ENCODE measurements at places on chromosomes 1 and 21.

DNA sequence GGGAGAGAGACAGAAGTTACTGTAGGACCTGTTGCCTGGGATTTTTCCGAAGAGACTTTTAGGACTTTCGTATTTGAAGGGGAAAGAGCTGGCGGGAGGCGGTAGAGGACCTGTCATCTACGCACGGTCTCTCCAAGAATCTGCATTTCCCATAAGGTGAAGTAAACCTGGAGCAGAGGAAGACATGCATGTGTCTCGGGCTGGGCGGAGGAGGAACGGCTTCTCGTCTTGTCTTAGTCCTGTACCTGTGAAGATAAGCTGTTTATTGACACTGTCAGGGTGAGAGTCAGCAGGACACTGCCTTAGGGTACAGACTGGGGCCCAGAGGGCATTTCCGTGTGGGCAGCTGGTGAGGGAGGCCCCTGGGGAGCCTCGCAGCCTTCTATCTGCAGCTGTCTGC is 123.4 kb upstream of the COL6A1 start:
- no peak for DNase-seq

- DNase-seq: no peak
Measured at GRCh38 chr1:167714098-167714438, 7.7 kb upstream of the MPZL1 start.

DNA sequence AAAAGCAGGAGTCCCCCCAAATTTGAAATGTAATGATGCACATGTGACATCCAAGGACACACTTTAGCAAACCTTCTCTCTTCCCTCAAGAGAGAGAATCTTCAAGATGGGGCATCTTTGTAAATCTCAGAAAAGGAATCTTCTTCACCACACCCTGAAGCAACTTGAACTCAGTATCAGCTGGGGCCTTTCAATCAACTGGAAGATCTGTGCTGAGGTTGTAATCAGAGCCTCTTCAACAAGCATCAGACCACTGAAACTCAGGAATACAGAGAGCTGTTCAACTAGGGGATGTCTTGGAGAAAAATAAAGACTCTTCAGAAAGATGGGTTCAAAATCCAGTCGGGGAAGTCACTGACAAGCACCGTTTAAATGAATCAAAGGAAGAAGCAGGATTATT is 92.5 kb upstream of the CAMK1G start:
- no peak for DNase-seq

DNA sequence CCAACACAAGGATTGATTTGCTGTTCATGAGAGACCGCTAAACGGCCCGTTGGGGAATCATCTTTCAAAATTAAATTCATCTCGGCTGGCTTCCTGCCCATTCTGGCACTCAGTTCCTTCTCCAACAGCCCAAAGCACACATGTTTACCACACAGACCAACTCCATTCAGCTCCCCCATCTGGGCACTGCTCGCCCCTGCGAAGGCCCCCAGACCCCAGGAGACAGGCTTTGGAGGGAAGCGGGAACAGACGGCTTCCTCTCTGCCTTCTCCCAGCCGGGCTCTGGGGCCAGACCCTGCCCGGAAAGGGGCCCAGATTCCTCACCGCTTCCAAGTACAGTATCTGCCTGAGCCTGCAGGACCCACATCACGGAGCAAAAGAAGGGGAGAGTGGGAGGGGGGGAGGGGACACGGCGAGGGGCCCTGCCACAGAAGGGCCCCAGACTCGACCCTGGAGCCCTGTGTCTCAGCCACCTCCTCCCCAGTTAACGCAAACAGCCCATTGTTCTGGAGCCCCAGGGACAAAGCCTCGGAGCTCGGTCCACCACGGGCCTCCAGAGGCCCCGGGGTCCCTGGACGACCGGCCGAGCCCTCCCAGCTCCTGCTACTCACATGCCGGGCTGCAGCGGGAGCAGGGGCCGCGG is 660 bp downstream of the MEGF6 start:
- DNase-seq: no peak

DNA sequence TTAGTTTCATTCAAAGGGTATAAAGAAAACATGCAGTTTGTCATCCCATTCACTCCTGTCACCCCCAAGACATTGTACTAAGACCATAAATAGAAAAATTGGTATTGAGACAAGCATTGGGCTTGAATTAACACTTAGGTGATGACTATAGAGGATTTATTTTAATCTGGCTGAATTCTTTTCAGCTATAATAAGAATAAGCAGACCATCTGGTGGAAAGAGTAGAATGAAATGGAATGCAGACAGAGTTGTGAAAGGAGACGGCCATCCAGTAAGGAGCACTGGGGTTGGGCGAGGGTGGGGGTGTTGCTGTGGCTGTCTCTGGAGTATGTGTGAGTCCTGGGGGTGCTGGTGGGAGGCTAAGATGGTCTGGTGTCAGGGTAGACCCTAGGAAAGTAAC is 125.0 kb upstream of the IVNS1ABP start:
- DNase-seq: no peak

DNA sequence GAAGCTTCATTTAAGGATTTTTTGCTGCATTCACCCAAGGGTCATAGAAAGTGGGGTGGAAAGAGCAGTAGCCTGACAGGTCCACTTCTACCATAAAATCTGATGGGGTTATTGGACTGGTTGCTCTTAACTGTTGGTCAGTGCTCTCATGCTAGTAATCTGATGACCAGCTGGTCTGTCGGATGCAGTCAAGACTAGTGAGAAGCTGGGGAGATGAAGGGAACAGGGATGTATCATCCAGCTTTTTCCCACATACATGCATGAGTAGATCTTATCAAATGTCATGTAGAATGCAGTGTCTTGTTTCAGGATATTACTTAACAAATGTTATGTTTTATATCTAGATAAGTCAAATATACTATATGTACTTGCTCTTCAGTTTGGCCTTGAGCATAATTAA is 11.1 kb downstream of the ATP1B1 start:
- no peak for DNase-seq

GRCh38 chr1:33984906-33985565 is 121.2 kb downstream of the HMGB4 start:
- DNase-seq: no peak

DNA sequence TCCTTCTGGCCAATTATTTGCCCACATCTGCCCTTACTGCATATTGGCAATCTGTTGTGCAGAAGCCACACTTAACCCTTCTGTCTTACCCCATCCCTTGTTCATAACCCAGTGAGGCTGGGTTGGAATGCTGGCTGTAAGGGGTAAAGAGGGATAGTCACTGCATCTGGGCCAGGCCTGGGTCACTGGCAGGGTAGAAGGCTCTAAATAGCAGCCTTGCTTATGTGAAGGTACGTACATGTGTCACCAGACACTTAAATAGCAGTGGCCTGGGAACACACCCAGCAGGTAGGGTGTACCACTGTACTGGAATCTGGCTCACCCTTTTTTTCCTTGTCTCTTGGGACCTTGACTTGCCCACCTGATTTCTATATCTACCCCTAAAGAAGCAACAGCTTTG is 9.9 kb upstream of the TARS2 start:
- DNase-seq: no peak

- DNase-seq: no peak
Measured at GRCh38 chr21:28207436-28208173, 785.1 kb downstream of the LTN1 start.

Measured in stimulated activated CD8-positive, alpha-beta memory T cell treated with anti-CD3 and anti-CD28 coated beads, Interleukin-15, amount 100 ng/mL, for 1 hour (primary cell).